Memory B cell (primary cell): ENCODE measurements at places on chromosomes 11 and 22.

DNA sequence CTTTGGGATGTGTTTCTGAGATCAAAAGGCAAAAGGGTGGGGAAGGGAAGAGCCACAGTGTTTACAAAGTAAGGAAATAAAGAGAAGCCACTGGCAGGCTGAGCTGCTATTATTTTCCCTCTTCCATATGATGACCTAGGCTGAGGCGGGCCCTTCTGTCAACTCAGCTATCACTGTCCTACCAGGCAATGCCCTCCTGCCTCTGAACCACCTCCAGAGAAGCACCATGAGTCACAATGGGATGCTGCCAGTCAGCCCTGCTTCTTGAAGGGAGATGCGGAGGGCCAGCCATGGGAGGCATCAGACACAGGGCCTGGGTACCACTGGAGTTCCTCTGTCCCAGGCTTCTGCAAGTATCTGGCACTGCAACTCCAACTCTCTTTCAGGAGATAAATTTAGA lies 107.9 kb upstream of the BID start:
- H3K4me3 ChIP-seq, result no peak overlapping the region
- peaks cover 2% of the 10 kb centered on the region for H3K4me1 ChIP-seq
- no peak for DNase-seq
- no peak overlapping the region for H3K27ac ChIP-seq
- no peaks in the 10 kb centered on the region for H3K27me3 ChIP-seq

- H3K4me3 ChIP-seq, result no peak overlapping the region
- H3K27me3 ChIP-seq, result peaks cover 8% of the 10 kb centered on the region
- peaks cover 5% of the 10 kb centered on the region for H3K4me1 ChIP-seq
- no peak overlapping the region for H3K27ac ChIP-seq
- no peaks in the 10 kb centered on the region for H3K36me3 ChIP-seq
- DNase-seq, result no peak
Measured at GRCh38 chr11:4496557-4497248, 14.3 kb downstream of the OR52K1 start.

- peaks cover 7% of the 10 kb centered on the region for H3K27me3 ChIP-seq
- DNase-seq, result no peak
- no peak overlapping the region for H3K27ac ChIP-seq
- H3K4me3 ChIP-seq, result no peak overlapping the region
- no peaks in the 10 kb centered on the region for H3K36me3 ChIP-seq
Measured at GRCh38 chr11:121328176-121328966, 35.8 kb downstream of the SC5D start.

- H3K27me3 ChIP-seq, result peaks cover 11% of the 10 kb centered on the region
- H3K4me1 ChIP-seq, result no peaks in the 10 kb centered on the region
- no peaks in the 10 kb centered on the region for H3K36me3 ChIP-seq
Measured at GRCh38 chr11:134479206-134480135, 67.4 kb upstream of the B3GAT1 start.

GRCh38 chr11:12989428-12990161 lies 19.5 kb upstream of the RASSF10 start:
- H3K27ac ChIP-seq, result no peak overlapping the region
- H3K4me1 ChIP-seq, result no peaks in the 10 kb centered on the region
- no peak overlapping the region for H3K4me3 ChIP-seq
- no peak for DNase-seq
- peaks cover 2% of the 10 kb centered on the region for H3K27me3 ChIP-seq

DNA sequence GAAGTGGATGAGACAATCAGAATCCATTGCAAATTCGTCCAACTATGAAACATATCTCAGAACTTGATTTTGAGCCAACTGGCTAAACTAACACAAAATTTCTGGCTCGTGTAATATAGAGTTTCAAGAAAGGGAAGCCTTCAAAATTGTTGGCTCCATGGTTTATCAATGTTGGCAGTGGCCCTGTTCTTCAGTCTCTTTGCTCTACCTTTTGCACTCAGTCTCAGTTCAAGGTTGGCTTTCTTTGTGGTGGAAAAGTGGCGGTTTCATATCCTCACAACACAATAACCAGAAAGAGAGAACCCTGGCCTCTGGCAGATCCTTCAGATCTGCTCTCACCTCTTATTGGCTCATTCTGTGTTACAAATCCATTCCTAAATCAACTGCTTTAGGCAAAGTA lies 473.8 kb upstream of the API5 start:
- H3K4me1 ChIP-seq, result no peaks in the 10 kb centered on the region
- no peaks in the 10 kb centered on the region for H3K27me3 ChIP-seq
- H3K4me3 ChIP-seq, result no peak overlapping the region
- H3K27ac ChIP-seq, result no peak overlapping the region

DNA sequence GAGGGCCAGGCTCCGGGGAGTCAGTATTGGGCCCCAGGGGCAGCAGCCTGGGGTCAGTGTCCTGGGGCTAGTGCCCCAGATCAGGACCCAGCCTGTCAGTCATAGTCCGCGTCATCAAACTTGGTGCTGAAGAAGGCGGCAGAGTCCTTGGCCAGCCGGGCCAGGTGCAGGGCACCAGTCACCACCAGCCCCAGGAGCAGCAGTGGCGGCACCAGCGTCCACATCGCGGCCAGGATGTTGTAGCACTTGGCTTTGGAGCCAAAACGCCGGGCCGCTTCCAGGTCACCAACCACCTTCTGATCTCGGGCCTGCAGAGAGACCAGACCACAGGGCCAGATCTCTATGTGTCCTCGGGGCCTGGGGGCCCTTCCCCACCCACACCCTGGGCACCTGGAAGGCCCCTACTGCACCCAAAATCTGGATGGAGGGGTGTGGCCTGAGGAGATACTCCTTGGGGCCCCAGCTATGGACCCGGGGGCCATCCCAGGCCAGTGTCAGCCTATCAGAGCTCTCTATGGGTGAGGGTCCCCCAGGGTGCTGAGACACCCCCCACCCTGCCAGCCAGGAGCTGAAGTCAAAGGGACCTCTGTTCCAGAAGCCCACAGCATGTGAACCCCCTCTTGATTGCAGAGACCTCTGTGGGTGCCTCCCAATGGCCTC lies 790 bp downstream of the IFITM5 start:
- H3K4me3 ChIP-seq, result no peak overlapping the region
- peaks cover 2% of the 10 kb centered on the region for H3K36me3 ChIP-seq
- H3K27ac ChIP-seq, result no peak overlapping the region

DNA sequence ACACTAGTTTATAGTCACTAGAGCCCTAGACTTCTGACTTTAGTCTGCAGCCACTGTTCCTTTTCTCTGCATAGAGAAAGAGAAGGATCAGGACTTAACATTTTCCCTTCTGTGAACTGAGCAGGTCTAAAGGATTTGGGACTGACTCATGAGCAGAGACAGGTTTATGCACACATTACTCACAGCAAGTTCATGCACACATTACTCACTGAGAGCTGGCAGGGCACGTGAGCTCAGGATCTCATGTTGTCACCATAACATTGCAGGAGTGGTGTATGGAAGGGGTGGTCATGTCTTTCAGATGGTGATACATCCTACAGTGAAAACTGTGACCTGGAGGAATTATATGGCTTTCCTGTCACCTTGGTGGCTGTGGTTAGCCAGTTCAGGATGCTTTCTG lies 56.4 kb downstream of the CEP164 start:
- H3K36me3 ChIP-seq, result peaks cover 50% of the 10 kb centered on the region
- H3K27ac ChIP-seq, result no peak overlapping the region
- no peaks in the 10 kb centered on the region for H3K4me1 ChIP-seq
- H3K4me3 ChIP-seq, result no peak overlapping the region

GRCh38 chr11:30758012-30758411 lies 171.9 kb upstream of the MPPED2 start:
- H3K4me1 ChIP-seq, result no peaks in the 10 kb centered on the region
- DNase-seq, result no peak
- no peak overlapping the region for H3K4me3 ChIP-seq
- H3K27me3 ChIP-seq, result peaks cover 2% of the 10 kb centered on the region

GRCh38 chr11:64364435-64364834 lies 5.5 kb downstream of the RPS6KA4 start:
- no peaks in the 10 kb centered on the region for H3K27me3 ChIP-seq
- peaks cover 22% of the 10 kb centered on the region for H3K36me3 ChIP-seq
- H3K4me1 ChIP-seq, result peaks cover 21% of the 10 kb centered on the region

- no peak for DNase-seq
- H3K27me3 ChIP-seq, result no peaks in the 10 kb centered on the region
- H3K36me3 ChIP-seq, result no peaks in the 10 kb centered on the region
- peaks cover 15% of the 10 kb centered on the region for H3K4me1 ChIP-seq
Measured at GRCh38 chr22:17228725-17229126, 9.5 kb upstream of the ADA2 start.

- DNase-seq, result no peak
- H3K4me1 ChIP-seq, result peaks cover 38% of the 10 kb centered on the region
- H3K27ac ChIP-seq, result peak overlapping the region; percentile 68
- H3K27me3 ChIP-seq, result no peaks in the 10 kb centered on the region
- peaks cover 8% of the 10 kb centered on the region for H3K36me3 ChIP-seq
Measured at GRCh38 chr11:78397398-78397797, 20.2 kb downstream of the GAB2 start.

GRCh38 chr22:48217596-48217995 lies 1455.1 kb downstream of the TBC1D22A start:
- peaks cover 6% of the 10 kb centered on the region for H3K27me3 ChIP-seq
- H3K36me3 ChIP-seq, result no peaks in the 10 kb centered on the region
- no peaks in the 10 kb centered on the region for H3K4me1 ChIP-seq
- H3K4me3 ChIP-seq, result no peak overlapping the region
- DNase-seq, result no peak

- no peak overlapping the region for H3K4me3 ChIP-seq
- H3K27me3 ChIP-seq, result peaks cover 3% of the 10 kb centered on the region
- no peak for DNase-seq
- no peaks in the 10 kb centered on the region for H3K4me1 ChIP-seq
Measured at GRCh38 chr11:15289723-15290122, 175.0 kb downstream of the INSC start.

- peak overlapping the region; percentile 85 for H3K4me3 ChIP-seq
- H3K36me3 ChIP-seq, result peaks cover 4% of the 10 kb centered on the region
- peak overlapping the region; percentile 33 for H3K27ac ChIP-seq
- H3K4me1 ChIP-seq, result peaks cover 37% of the 10 kb centered on the region
- DNase-seq, result no peak
- H3K27me3 ChIP-seq, result no peaks in the 10 kb centered on the region
Measured at GRCh38 chr22:21569459-21570170, 2.1 kb downstream of the UBE2L3 start.

- H3K27ac ChIP-seq, result peak overlapping the region; percentile 50
- DNase-seq, result peak; percentile 28
- H3K4me3 ChIP-seq, result peak overlapping the region; percentile 73
- H3K4me1 ChIP-seq, result peaks cover 21% of the 10 kb centered on the region
- H3K27me3 ChIP-seq, result peaks cover 2% of the 10 kb centered on the region
Measured at GRCh38 chr11:8913961-8914660, 3.1 kb downstream of the AKIP1 start.

DNA sequence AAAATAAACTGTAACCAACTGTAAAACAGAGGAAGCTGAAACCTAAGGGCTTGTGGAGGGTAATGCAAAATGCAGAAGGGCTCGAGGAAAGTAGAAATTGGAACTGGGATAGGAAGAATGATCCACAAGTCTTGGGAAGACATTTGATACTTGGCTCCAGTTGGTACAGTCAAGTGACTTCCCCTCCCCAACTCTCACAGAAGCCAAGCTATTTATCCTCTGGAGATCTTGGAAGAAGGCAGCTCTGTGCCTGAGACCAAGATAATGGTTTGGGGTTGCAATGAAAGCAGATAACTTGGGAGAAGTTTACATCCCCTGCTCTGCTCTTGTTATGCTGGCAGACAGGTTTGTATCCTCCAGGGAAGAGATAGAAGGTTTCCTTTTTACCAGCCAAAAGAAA lies 198.9 kb upstream of the ZC3H12C start:
- no peaks in the 10 kb centered on the region for H3K36me3 ChIP-seq
- H3K4me3 ChIP-seq, result no peak overlapping the region
- no peak for DNase-seq
- H3K27ac ChIP-seq, result no peak overlapping the region

GRCh38 chr11:119366690-119367620 lies 14.5 kb downstream of the USP2 start:
- H3K27me3 ChIP-seq, result peaks cover 34% of the 10 kb centered on the region
- H3K27ac ChIP-seq, result no peak overlapping the region
- H3K4me3 ChIP-seq, result no peak overlapping the region
- H3K4me1 ChIP-seq, result peaks cover 6% of the 10 kb centered on the region
- DNase-seq, result no peak

- no peaks in the 10 kb centered on the region for H3K4me1 ChIP-seq
- no peak overlapping the region for H3K27ac ChIP-seq
- DNase-seq, result no peak
- no peak overlapping the region for H3K4me3 ChIP-seq
- peaks cover 5% of the 10 kb centered on the region for H3K36me3 ChIP-seq
Measured at GRCh38 chr11:44763121-44763820, 36.5 kb downstream of the TSPAN18 start.

- DNase-seq, result no peak
- H3K4me1 ChIP-seq, result no peaks in the 10 kb centered on the region
- no peak overlapping the region for H3K27ac ChIP-seq
- no peaks in the 10 kb centered on the region for H3K27me3 ChIP-seq
- H3K36me3 ChIP-seq, result no peaks in the 10 kb centered on the region
Measured at GRCh38 chr11:89633135-89633705, 76.9 kb upstream of the TRIM77 start.

DNA sequence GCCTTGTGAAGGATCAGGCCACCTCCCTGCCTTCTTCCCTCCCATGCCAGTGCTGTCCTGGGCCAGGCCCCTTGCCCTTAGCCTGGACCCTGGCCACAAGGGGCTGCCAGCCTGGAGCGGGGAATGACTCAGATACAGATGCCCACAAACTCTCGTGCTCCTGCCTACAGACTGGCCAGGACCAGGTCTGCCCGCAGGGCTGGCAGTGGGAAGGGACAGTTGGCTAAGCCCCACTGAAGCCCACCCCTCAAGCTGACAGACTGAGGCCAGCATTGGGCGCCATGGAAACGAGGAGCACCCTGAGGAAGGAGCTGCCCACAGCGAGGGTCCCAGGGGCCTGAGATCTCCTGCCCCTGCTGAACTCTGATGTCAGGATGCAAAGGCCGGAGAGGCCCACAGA lies 14.1 kb downstream of the SCUBE1 start:
- H3K27me3 ChIP-seq, result peaks cover 6% of the 10 kb centered on the region
- no peak overlapping the region for H3K27ac ChIP-seq
- no peaks in the 10 kb centered on the region for H3K4me1 ChIP-seq
- DNase-seq, result no peak
- H3K4me3 ChIP-seq, result no peak overlapping the region
- no peaks in the 10 kb centered on the region for H3K36me3 ChIP-seq

DNA sequence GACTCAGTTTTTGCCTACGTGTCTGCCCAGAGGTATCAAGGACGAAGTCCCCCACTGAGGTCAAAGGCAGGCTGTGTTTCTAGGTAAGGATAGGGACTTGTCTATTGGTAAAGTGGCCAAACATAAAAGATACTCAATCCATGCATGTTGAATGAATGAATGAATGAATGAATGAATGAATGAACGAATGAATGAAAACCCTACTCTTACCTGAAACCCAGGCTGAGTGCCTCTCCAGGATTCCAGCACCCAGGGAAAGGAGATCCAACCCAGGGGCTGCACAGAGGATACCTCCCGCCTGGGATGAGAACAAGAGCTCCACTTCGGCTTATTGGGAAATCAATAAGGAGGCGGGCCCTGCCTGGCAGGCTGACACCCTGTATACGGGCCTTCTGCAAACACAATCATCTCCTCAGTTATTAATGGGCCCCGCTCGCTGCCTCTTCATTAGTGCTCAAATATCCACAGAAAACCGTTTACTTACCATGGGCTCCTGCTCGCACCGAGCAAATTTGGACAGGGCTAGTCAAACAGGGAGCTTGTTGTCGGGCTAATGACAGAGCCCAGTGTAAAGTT lies 177.4 kb downstream of the BUD13 start:
- H3K27me3 ChIP-seq, result peaks cover 16% of the 10 kb centered on the region
- no peak for DNase-seq
- H3K27ac ChIP-seq, result no peak overlapping the region
- H3K4me1 ChIP-seq, result no peaks in the 10 kb centered on the region
- H3K36me3 ChIP-seq, result no peaks in the 10 kb centered on the region

GRCh38 chr11:399731-400211 lies 5.8 kb downstream of the PKP3 start:
- peaks cover 8% of the 10 kb centered on the region for H3K27me3 ChIP-seq
- no peak overlapping the region for H3K27ac ChIP-seq
- H3K36me3 ChIP-seq, result no peaks in the 10 kb centered on the region
- H3K4me3 ChIP-seq, result no peak overlapping the region
